Panc1 (cell line): ENCODE measurements at places on chromosomes 7 and 10.
A peak's percentile ranks its signal among the peaks of the same experiment; 100 is the strongest.

GRCh38 chr10:35745617-35746403 lies 103.7 kb upstream of the FZD8 start:
- DNase-seq, result no peak
- H3K27me3 ChIP-seq, result no peaks in the 10 kb centered on the region; the same call in 1 of the 2 replicates
- H3K27ac ChIP-seq, result no peak overlapping the region
- no peaks in the 10 kb centered on the region for H3K4me1 ChIP-seq
- no peaks in the 10 kb centered on the region for H3K36me3 ChIP-seq

DNA sequence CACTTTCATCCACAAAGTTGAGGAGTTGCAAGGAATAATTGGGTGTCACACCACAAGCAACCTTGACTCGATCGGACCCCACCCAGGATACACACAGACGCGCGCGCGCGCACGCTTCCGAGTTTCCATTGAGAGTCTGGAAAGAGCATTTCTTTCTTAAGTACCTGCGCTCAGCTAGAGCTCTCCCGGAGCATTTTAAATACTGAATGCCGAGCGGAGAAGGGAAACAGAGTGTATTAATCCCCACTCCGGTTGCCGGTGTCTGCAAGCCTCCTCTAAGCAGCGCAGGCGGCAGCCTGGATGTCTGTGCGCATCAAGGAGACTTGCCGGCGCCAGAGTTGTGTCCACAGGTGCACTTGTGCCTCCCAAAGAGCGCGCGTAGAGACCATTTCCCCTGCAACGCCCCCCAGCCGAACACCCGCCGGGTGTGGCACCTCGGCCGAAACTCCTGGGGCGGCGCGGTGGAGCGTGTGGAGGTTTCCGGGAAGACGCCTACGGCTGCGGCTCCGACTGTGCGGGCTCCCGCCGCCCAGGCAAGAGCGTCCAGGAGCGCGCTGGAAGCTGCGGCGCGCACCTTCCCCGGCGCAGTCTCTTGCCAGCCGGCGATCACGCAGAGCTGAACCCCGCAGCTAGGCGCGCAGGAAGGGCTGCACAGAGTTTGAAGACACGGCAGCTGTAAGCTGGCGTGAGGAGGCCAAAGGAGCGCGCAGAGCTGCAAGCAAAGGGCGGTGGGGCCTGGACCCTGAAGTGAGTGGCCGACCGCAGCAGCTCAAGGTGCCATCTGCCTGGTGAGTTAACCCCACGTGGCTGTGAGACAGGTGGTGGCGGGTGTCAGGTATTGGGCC lies 1.1 kb upstream of the FEZF1 start:
- peaks cover 5% of the 10 kb centered on the region for H3K4me1 ChIP-seq
- peaks cover 4% of the 10 kb centered on the region; the same call in 1 of the 2 replicates for H3K36me3 ChIP-seq
- no peak overlapping the region for H3K27ac ChIP-seq
- H3K27me3 ChIP-seq, result peaks cover 57% of the 10 kb centered on the region
- peak overlapping the region; percentile 35 for H3K4me3 ChIP-seq

GRCh38 chr10:132478341-132479023 lies 59.1 kb upstream of the INPP5A start:
- no peak overlapping the region for H3K4me3 ChIP-seq
- no peaks in the 10 kb centered on the region for H3K36me3 ChIP-seq
- DNase-seq, result no peak
- H3K27me3 ChIP-seq, result no peaks in the 10 kb centered on the region
- no peaks in the 10 kb centered on the region; the same call in 1 of the 2 replicates for H3K4me1 ChIP-seq

- peaks cover 1% of the 10 kb centered on the region; the same call in 1 of the 2 replicates for H3K27me3 ChIP-seq
- H3K36me3 ChIP-seq, result no peaks in the 10 kb centered on the region
- H3K4me1 ChIP-seq, result no peaks in the 10 kb centered on the region
- DNase-seq, result no peak
- no peak overlapping the region for H3K4me3 ChIP-seq
Observed at GRCh38 chr10:129402459-129402858, 64.6 kb upstream of the MGMT start.

GRCh38 chr7:34357946-34358345 lies 300.1 kb upstream of the NPSR1 start:
- H3K36me3 ChIP-seq, result no peaks in the 10 kb centered on the region
- H3K27me3 ChIP-seq, result no peaks in the 10 kb centered on the region
- no peaks in the 10 kb centered on the region for H3K4me1 ChIP-seq
- no peak overlapping the region for H3K27ac ChIP-seq
- H3K4me3 ChIP-seq, result no peak overlapping the region
- no peak for DNase-seq

DNA sequence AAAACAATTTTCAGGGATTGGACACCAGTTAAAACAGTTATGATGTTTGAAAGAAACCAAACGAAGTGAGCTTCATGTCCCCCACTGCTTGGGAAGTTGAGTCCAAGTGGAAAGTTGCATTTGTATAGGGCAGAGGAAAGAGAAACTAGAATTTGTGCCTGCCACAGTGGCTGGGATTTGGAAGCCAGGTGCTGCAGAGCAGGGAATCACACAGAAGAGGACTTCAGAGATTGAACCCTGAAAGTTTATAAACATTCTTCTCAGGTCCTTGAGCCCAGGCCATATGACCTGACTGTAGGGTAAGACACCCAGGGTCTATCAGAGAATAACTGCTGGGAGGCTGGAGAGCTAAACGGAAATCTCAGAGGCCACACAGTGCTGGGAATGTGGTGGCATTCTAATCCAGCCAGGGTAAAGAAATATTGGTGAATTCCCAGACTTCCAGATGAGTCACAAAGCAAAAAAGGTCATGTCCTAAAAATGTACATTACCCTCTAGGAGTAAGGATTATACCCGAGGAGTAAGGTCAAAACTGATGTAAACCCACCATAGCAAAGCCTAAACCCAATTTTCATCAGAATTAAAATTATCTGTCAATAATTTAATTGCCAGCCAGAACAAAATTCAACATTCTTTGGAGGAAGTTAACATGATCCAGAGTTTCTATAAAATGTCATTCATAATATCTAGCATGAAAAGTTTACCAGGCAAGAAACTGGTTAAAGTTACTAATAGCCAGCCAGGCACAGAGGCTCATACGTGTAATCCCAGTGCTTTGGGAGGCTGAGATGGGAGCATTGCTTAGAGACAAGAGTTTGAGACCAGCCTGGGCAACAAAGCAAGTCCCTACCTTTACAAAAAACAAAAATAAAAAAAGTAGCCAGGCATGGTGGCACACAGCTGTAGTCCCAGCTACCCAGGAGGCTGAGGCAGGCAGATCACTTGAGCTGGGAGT lies 31.2 kb downstream of the TOMM7 start:
- H3K4me3 ChIP-seq, result no peak overlapping the region
- H3K27me3 ChIP-seq, result no peaks in the 10 kb centered on the region

DNA sequence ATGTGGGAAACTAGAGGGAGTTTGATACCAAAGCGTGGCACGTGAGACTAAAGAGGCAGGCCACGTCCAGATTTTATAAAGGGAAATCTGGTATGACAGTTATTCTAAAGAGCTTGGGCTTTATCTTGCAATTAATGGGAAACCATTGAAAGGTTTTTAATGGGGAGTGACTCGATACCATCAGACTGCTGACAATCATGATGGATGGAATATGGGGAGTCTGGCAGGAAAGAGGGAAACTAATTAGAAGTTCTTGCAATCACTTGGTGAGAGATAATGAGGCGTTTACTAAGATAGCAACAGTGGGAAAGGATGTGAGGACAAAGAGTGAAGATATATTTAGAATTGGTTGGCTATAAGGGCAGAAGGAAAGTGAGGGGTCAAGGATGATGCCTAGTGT lies 94.0 kb downstream of the MBL2 start:
- H3K27ac ChIP-seq, result no peak overlapping the region
- H3K4me1 ChIP-seq, result no peaks in the 10 kb centered on the region
- no peak for DNase-seq
- no peaks in the 10 kb centered on the region for H3K27me3 ChIP-seq
- H3K4me3 ChIP-seq, result no peak overlapping the region

DNA sequence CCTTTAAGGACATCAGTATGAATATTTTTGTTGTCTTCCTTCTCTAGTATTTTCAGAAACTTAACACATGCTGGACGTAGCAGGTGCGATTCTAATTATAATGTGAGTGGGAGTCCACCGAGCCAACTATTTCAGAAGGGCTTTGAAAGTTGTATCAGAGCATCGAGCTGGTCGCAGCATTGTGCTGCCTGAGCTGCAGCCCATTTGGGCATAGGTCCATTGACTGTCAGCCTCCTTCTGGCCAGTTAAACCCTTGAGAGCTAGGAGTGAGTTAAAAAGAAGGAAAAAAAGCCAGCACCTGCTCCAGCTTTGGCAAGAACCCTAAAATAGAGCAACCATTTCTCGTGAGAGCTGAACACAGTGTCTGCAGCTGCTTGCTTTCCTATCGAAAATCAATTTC lies 47.8 kb downstream of the SLC35G1 start:
- no peak for DNase-seq
- H3K4me3 ChIP-seq, result no peak overlapping the region
- H3K4me1 ChIP-seq, result no peaks in the 10 kb centered on the region
- no peak overlapping the region for H3K27ac ChIP-seq
- no peaks in the 10 kb centered on the region for H3K36me3 ChIP-seq

DNA sequence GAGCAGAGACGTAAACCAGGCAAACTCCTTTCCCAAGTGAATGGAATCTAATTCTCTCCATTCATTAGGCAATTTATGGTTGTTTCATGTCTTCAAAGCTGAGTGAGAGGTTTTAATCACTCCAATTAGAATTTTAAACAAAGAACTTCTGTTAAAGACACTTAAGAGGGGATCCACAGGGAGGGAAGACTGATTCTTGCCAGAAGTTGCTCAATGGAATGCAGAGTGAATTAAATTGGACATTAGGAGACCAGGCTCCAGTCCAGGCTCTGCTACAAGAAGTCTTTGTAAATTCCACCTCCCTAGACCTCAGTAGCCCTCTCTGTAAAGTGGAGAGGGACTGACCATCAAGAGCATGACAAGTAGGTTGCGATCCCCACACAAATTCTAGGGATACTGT lies 130.7 kb upstream of the TMEM72 start:
- no peaks in the 10 kb centered on the region for H3K27me3 ChIP-seq
- H3K4me3 ChIP-seq, result no peak overlapping the region
- no peaks in the 10 kb centered on the region for H3K4me1 ChIP-seq
- DNase-seq, result no peak
- no peaks in the 10 kb centered on the region for H3K36me3 ChIP-seq

- peaks cover 29% of the 10 kb centered on the region for H3K4me1 ChIP-seq
- H3K27me3 ChIP-seq, result no peaks in the 10 kb centered on the region
- no peaks in the 10 kb centered on the region for H3K36me3 ChIP-seq
- H3K27ac ChIP-seq, result no peak overlapping the region
- DNase-seq, result no peak
Observed at GRCh38 chr10:72081772-72082590, 6.4 kb downstream of the SPOCK2 start.

- no peak overlapping the region for H3K27ac ChIP-seq
- no peak for DNase-seq
- no peaks in the 10 kb centered on the region for H3K36me3 ChIP-seq
- H3K4me1 ChIP-seq, result no peaks in the 10 kb centered on the region
- H3K27me3 ChIP-seq, result no peaks in the 10 kb centered on the region
- no peak overlapping the region for H3K4me3 ChIP-seq
Observed at GRCh38 chr7:98221611-98222532, 10.6 kb downstream of the BHLHA15 start.

DNA sequence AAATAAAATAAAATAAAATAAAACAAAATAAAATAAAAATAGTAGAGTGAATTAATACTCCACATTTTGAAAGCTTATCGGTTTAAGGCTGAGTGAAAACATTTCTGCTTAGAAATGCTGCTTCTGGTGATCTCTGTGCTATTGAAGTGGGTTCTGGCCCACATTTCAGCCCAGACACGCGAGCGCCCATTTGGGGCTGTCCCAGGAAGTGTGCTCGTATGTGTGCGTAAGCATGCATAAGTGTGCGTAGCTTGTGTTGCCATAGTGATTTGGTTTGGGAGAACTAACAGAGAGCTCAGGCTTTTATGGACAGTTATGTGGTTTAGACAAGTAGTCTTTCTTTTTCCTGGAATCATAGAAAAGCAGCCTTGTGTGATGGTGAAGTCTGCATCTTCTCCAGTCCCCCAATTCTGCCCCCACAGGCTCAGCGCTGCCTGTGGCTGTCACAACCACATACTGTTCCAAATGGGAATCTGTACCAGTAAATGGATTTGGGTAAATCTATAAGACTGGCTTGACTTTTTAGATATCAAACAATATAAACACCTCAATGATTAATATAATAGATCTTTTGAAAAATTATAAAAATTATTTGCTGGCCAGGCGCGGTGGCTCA lies 29.8 kb upstream of the PURB start:
- H3K4me1 ChIP-seq, result peaks cover 11% of the 10 kb centered on the region
- no peak overlapping the region for H3K27ac ChIP-seq
- no peaks in the 10 kb centered on the region for H3K27me3 ChIP-seq
- no peak overlapping the region for H3K4me3 ChIP-seq

GRCh38 chr7:127996253-127997071 lies 34.8 kb downstream of the LRRC4 start:
- H3K36me3 ChIP-seq, result no peaks in the 10 kb centered on the region
- DNase-seq, result no peak
- H3K27ac ChIP-seq, result no peak overlapping the region
- no peaks in the 10 kb centered on the region for H3K27me3 ChIP-seq

- no peak for DNase-seq
- H3K27me3 ChIP-seq, result peaks cover 13% of the 10 kb centered on the region
- no peak overlapping the region for H3K4me3 ChIP-seq
- H3K27ac ChIP-seq, result no peak overlapping the region
Observed at GRCh38 chr7:32206987-32207386, 136.8 kb upstream of the PDE1C start.

DNA sequence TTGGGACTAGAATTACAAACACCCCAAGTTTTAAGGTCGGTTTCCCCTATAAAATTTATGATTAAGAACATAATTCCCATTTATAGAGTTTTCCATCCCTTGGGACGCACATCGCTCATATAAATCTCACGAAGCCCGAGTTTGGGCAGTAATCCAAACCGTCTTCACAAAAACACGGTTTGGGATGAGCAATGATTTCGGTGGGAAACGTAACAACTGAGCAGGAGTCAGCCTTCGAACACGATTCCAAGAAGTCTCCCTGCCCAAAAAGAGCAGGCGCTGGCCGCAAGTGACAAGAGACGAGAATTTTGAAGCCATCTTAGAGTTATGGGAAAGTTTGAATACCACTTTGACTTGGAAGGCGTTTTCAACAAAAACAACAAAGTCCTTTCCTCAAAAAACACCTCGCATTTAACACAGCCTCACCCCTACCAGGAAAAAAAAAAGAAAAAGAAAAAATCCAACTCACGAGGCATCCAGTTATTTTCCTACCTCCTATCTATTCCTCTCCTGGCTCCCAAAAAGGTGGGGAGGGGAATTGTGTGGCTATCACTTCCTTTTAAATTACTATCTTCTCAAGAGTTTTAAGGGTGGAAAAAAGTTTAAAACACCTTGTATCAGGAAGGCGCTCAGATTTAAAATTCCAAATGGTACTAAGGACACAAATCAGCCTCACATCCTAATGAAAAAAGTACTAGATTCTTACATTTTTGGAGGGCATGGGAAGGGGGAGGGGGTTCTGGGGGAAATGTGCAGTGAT lies 1.6 kb downstream of the SEPHS1 start:
- H3K27me3 ChIP-seq, result no peaks in the 10 kb centered on the region
- H3K4me1 ChIP-seq, result peaks cover 3% of the 10 kb centered on the region; the same call in 1 of the 2 replicates
- H3K4me3 ChIP-seq, result peak overlapping the region; percentile 68

DNA sequence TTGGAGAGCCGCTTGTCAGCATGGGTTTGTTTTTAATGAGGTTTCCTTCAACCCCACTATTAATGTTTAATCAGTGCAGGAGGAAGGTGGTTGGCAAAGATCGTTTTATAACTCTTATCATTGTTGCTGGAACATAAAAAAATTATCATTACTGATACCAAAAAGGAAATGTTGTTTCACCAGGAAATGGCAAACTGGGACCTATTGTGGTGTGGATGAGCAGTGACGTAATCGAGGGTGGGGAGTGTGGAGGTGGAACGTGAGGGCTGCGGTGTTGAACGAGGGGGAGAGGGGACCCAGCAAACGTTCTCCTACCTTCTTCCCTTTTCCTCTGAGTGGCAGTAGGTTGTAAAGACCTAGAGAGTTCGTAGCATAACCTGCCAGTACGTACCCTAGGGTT lies 71.9 kb upstream of the TOMM7 start:
- no peaks in the 10 kb centered on the region; the same call in 1 of the 2 replicates for H3K27me3 ChIP-seq
- H3K4me3 ChIP-seq, result no peak overlapping the region
- DNase-seq, result no peak
- no peak overlapping the region for H3K27ac ChIP-seq
- no peaks in the 10 kb centered on the region for H3K36me3 ChIP-seq
- H3K4me1 ChIP-seq, result no peaks in the 10 kb centered on the region
